ENCODE measurements at places on chromosomes 11 and 22.

DNA sequence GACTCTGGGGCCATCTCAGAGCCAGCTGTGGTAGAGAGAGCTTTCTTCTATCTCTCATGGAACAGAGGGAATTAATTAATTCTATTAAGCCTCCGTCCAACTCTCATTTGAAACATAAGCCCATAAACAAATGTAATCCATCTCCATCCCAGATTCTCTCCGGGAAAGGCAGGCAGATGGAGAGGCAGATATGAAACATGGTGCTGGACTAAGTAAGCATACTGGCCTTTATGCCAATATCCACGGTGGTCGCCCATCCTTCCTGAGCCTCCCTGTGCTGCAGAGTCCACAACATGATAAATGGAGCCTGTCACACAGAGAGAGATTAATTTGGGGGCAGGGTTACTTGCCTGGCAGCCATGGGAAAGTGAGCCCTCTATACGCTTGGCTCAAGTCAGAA is 44.8 kb downstream of the PRR5L start:
- DNase-seq = no peak

DNA sequence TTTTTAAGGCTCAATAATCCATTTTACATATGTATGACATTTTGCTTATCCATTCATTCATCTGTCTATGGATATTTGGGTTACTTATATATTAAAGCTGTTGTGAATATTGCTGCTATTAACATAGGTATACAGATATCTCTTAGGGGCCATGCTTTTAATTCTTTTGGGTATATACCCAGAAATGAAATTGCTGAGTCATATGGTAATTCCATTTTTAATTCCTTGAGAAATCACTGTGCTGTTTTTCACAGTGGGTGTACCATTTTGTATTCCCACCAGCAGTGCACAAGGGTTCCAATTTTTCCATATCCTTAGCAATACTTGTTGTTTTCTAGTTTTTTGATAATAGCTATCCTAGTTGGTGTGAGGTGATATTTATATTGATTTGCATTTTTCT is 19.0 kb downstream of the PRMT3 start:
- DNase-seq = no peak

- no peak for DNase-seq
Observed at GRCh38 chr11:117181586-117182550, 3.3 kb downstream of the SIDT2 start.

- no peak for DNase-seq
Observed at GRCh38 chr11:119991022-119991404, 146.9 kb downstream of the TRIM29 start.

DNA sequence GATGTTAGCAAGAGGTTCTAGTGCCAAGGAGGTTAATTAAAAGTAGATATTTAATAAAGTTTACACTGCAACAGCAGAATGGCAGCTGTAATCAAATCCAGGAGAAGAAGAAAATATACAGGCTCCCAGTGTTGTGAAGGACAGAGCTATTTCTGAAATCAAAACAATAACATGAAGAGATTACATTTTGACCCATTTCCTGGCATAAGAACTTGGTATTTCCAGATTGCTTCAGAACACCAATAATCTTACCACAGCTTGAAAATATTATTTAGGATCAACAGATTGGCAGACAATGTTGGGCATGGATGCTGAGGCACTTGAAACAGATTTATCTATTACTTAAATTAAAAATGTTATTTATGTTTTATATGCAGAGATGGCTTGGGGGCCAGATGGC is 692.5 kb downstream of the KCNA4 start:
- DNase-seq = no peak

- DNase-seq = no peak
Observed at GRCh38 chr11:43925063-43925931, 17.1 kb upstream of the C11orf96 start.

GRCh38 chr22:28750471-28750881 is 8.6 kb downstream of the HSCB start:
- no peak for DNase-seq

DNA sequence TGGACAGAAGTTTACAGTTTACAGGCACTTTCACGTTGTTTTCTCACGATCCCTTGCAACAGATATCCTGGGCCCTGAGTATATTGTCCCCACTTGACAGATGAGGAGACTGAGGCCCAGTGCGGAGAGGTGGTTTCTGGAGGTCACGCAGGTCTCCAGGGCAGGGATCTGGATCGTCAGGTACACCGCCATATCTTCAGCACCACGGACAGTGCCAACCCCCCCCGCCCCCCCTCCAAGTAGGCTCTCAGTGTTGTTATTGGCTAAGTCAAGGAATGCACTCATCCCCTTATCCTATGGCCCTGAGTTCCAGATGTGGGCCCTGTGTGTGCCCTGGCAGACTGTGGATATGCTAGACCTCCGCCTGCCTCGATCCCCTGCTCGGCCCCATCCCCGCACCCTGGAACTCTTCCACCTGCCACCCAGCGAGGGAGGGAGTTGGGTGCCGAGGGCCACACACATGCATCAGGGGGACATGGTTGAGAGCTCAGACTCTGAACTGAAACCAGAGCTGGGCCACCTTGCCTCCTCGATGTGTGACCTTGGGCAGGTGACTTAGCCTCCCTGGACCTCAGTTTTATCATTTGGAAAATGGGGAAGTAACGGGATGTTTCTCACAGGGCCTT is 37.5 kb downstream of the MPPED1 start:
- peak; percentile 17 for DNase-seq

- no peak for DNase-seq
Observed at GRCh38 chr11:111303461-111303860, 5.1 kb downstream of the POU2AF3 start.

DNA sequence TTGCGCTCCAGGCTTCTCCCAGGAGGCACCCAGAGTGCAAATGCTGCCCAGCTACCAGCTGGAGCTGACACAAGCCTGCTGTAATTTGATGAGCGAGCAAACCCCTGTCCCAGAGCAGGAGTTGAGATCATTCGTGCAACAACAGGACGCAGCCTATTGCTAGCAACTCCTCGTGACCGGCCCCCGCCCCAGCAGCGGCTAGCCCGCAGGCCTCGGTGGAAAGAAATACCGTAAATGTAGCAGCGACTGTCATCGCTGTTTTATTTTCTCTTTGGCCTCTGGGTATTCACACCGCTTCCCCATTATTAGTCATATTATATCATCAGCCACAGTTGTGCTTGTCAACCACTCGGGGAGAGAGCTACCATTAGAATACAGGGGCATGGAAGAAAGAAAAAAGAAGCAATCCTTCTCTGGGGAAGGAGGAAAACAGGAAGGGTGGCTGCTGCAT is 59.2 kb upstream of the ATXN10 start:
- DNase-seq = peak; percentile 60

GRCh38 chr11:109606256-109606655 is 184.3 kb downstream of the C11orf87 start:
- no peak for DNase-seq
